Muscle of arm (tissue), 14 donors: ENCODE measurements at places on chromosomes 5 and 9. TPM values are rescaled to one million over a fixed set of nuclear protein-coding genes. Genes with fewer than 3 reads are reported as not detected.

GRCh38 chr5:177392765-177393164 lies 7.7 kb downstream of the PFN3 start:
- DNase-seq = no peak

DNA sequence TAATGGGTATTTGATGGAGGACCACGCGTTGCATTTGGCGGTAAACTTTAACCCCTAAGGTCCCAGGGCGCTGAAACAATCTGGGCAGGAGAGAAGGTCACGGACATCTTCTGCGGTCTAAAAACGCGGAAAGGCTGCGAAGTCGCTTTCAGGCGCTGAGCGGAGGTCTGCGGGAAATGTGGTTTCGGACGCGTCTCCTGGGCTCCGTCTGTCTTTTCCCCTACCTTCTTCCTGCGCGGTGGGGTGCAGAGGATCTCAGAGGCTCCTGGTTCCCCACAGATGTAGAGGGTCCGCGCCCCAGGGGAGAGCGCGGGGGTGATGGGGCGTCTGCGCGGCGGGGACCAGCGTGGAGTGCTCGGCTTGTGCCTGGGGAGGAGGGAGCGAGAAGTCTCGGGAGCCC lies 58.4 kb downstream of the ZNF510 start:
- DNase-seq = no peak

GRCh38 chr9:99356512-99356971 lies 134.5 kb downstream of the SEC61B start:
- DNase-seq = no peak

GRCh38 chr5:7742241-7742656 lies 108.7 kb downstream of the CFAP90 start:
- DNase-seq = no peak

DNA sequence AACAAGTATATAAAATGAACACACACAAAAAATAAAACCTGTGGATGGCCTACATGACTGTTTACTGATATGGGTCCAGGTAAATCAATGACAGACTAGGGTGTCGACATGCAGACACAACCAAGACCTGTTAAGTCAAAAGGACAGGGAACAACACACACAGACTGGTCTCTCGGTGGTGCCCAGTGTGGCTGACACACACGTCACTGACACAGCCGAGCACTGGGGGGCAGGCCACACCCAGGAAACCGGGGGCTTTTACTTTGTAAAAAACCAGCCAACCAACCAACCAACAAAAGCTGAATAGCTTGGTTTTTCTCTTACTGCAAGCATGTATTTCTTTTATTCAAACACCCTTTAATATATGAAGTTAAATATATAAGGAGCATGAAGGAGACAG lies 5.0 kb downstream of the FAM163B start:
- DNase-seq = no peak

The FGF1 gene
- polyA plus RNA-seq = 17.8 TPM

The DBH gene
- polyA plus RNA-seq = 1.0 TPM

The MED7 gene
- polyA plus RNA-seq = 13.8 TPM
